ENCODE measurements at places on chromosomes 11 and 22.

GRCh38 chr11:3230636-3231549, 1.3 kb downstream of the MRGPRE start:
- DNase-seq = no peak

DNA sequence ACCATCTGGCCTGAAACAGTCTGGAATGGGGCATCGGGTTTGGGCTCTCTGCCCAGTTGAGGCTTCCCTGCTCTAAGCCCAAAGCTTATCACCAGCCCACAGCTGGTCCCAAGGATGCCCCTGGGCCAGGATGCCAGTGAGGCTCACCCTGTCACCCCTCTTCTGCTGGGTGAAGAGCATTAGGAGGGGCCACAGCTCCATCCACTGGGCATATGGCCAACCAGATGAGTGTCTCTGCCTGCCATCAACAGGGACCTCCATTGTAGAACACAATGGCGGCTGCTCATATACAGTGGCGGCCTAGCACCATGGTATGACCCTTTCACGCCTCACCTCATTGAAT, 5.6 kb downstream of the CHST1 start:
- DNase-seq = no peak

GRCh38 chr22:22928666-22929380, 41.2 kb downstream of the IGLL5 start:
- DNase-seq = no peak

GRCh38 chr11:6667733-6668374, 12.2 kb upstream of the DCHS1 start:
- DNase-seq = peak; percentile 18

- no peak for DNase-seq
These were observed 14.7 kb upstream of the TAB1 start for GRCh38 chr22:39384750-39385480.

DNA sequence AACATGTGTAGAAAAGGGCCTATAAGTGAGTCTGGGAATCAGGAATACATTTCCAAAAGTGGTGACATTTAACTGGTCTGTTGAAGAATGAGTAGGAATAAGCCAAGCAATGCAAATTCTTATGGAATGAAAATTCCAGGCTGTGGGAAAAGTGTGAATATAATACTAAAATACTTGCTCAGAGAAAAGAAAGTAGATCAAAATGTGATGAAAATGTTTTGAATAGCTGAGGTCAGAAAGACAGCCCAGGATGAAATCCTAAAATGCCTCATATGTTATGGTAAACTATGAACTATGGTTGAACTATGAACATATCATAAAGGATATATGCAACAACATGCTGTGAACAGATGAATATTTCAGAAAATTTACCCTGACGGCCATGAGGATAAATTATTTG, 688.3 kb upstream of the FAT3 start:
- no peak for DNase-seq

DNA sequence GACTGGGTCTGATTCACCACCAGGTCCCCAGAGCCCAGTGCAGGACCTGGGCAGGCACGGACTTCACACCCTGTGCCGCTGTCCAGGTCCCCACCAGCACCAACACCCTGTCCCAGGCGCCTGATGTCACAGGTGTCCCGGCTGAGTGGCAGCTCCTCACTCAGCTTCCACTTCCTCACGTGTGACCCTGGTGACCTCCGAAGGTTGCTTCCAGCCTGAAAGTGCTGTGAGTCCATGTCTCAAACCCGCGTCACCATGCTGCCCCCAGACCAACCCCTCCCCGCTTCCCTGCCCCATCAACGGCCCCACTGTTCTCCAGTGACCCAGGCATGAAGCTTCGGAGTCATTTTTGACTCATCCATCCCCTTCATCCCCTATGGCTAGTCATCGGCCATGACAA, 25.7 kb upstream of the PICK1 start:
- no peak for DNase-seq

DNA sequence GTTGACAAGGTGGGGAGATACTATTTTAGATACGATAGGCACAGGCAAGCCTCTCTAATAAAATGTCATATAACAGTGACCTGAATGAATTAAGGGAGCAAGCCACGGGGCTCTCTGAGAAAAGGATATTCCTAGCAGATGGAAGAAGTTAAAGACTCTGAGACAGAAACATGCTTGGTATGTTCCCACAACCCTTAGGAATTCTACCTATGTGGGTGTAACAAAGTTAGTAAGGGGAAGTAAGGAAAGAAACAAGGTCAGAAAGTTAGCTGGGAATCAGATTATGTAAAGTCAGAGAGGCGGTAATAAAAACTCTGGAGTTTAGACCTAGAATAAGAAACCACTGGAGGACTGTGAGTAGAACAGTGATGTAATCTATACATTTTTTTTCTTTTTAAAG, 59.7 kb upstream of the GDPD4 start:
- DNase-seq = no peak

- no peak for DNase-seq
These were observed 1.7 kb upstream of the DIXDC1 start for GRCh38 chr11:111935317-111936039.

GRCh38 chr11:90221803-90222458, 918 bp downstream of the CHORDC1 start:
- no peak for DNase-seq

DNA sequence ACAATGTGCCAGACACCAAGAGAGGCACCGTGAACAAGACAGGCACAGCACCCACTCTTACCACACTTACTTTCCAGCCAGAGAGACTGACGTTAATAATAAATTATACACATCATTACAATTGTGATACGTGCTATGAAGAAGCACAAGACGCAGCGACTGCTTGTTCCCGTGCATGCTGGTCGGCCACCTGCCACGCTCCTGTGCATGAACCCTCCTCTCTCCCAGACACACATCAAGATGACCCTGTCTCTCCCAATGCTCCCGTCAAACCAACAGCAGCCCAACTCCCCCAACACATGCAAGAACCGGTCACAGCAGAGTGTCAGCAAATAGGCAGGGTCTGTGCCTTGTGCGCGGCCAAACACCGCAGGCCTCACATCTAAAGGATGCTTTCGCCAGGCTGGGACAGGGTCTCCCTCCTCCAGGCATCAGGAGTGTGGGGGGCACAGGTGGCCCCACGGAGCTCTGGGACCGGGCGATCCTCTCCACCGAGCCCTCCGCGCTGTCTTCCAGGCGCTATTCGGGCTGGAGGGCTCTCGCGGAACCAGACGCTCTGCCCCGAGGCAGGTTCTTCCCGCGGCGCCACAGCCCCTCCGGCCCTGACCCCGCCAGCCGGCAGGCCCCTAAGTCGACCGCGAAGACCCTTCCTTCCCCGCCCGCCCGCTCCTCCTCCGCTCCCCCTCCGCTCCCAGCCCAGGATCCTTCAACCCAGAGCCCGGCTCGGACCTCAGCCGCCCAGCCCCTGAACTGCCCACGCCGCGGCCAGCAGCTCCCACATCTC, 533 bp downstream of the SERGEF start:
- DNase-seq = no peak

DNA sequence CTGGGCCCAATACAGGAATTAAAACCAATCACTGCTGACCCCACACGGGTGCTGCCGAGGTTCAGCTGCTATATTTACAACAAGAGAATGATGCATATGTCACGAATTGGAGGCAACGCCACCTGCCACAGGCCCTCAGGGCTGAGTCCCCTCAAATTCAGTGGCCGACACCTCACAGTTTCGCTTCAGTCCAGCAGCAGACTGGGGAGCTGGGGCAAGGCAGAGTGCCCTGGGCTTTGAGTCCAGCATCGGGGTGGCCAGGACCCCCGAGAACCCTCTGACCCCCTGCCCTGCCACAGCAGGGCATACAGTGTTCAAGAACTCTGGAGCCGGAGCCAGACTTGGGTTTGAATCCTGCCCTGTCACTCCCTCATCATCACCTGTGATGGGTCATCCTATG, 247.2 kb downstream of the CTTN start:
- no peak for DNase-seq

GRCh38 chr11:124877910-124878758, 12.9 kb downstream of the ROBO3 start:
- DNase-seq = no peak

DNA sequence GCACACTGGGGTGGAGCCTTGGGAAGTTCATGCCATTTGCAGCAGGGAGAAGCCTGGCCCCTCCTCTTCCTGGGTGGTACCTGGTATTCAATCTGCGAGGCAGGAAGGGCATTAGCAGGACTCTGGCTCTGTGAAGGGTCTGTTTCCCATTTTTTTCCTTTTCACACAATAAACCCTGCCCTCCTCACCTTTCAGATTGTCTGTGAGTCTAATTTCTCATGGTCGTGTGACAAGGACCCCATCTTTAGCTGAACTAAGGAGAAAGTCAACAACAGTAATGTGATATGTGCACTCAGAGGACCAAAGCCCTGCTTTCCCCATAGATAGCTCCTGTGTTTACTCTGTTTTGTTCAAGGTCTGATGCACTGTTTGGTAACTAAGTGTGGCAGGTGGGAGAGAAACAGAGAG, 26.6 kb upstream of the CASP4 start:
- DNase-seq = no peak

GRCh38 chr11:133950874-133951326, 5.9 kb downstream of the IGSF9B start:
- DNase-seq = no peak

- no peak for DNase-seq
These were observed 191.4 kb downstream of the BUD13 start for GRCh38 chr11:116581349-116581748.

- no peak for DNase-seq
These were observed 20.2 kb downstream of the CRELD2 start for GRCh38 chr22:49938565-49939136.

- no peak for DNase-seq
These were observed 30.1 kb upstream of the ANO5 start for GRCh38 chr11:22162756-22163155.

DNA sequence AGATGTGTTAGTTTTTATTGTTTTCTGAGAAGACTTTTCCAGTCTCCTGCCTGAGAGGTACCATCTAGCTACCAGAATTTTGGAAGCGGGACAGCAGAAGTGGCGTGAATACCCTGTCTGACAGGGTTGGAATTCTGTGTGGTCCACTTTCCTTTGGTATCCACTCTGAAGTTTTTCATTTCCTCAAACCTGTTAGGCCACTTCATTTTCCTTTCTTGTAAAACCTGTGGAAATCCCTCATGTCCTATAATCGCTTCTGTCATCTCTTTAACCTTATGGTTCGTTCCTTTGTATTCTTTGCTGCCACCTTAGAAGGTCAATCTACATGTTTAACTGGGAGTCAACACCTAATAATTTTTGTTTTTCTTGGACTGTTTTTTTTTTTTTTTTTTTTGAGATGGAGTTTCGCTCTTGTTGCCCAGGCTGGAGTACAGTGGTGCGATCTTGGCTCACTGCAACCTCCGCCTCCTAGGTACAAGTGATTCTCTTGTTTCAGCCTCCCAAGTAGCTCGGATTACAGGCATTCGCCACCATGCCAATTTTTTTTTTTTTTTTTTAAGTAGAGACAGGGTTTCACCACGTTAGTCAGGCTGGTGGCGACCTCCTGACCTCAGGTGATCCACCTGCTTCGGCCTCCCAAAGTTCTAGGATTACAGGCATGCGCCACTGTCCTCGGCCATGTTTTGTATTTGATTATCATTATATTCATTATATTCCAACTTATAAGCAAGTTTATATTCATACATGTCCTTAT, 7.1 kb downstream of the SFI1 start:
- DNase-seq = no peak

DNA sequence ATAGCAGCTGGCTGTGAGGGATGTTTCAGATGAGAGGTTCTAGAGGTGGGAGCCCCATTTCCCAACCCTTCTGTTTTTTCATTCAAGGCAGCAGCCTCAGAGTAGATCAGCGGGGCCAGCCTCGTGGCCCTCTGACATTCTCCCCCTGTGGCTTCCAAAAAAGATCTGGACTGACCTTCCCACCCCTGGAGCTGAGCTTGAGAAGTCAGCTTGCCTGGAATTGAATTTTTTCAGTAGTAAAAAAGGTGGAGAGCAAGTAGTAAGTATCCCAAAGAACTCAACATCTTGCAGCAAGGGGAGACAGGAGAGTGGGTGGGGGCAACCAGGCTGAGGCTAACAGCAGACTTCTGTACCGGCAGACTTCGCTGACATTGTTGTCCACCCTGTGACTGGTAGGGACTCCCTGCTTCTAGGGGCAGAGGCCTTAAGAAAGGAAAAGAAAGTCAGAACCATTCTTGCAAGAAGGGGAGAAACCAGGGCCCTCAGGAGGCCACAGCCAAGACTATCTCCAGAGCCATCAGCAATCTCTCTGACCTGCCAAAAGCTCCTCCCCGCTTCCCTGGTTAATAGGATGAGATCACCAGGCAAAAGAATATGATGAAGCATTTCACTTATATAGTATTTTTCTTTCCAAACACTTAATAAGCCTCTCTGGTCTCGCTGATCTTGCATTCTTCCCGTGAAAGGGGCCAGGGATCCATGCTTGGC, 2.0 kb upstream of the GRIK4 start:
- DNase-seq = no peak

- no peak for DNase-seq
These were observed 63.5 kb downstream of the BRD1 start for GRCh38 chr22:49764127-49764581.

- DNase-seq = no peak
These were observed 1.0 kb upstream of the POLD4 start for GRCh38 chr11:67354075-67355022.

DNA sequence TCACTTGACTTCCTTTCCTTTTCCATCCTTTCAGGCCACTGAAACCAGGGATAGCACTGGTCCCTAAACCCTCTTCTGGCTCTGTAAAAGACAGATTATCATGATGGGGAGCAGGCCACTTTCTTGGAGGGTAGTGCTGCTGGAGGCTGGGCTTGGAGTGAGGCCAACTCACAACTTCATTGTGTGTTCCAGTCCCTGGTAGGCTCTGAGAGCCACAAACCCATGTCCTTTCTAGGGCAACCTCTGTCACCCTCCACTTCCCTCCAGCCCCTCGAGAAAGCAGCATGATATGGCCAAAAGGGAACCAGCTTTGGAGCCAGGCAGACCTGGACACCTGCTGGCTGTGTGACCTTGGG, 2.3 kb downstream of the TKFC start:
- DNase-seq = no peak

DNA sequence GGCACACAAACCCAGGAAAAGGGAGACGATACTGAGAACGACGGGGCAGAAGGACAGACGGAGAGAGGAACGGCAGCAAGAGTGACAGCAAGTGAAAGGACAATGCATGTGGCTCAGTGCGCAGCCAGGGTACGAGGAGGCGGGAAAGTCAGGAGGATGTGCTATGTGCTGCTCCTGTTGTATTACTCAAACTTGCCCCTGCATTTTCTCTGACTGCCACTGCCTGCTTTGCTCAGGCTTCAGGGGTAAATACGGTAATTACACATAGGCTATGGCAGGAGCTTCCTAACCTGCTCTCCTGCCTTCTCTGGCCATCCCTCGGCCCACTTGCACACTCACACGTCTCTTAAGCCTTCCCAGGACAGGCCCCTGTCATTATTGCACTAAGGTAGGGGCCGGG, 94.8 kb downstream of the FEZ1 start:
- DNase-seq = no peak

GRCh38 chr11:44223238-44223637, 86.7 kb downstream of the ALX4 start:
- peak; percentile 19 for DNase-seq

GRCh38 chr11:18384157-18384641, 10.2 kb upstream of the LDHA start:
- no peak for DNase-seq

DNA sequence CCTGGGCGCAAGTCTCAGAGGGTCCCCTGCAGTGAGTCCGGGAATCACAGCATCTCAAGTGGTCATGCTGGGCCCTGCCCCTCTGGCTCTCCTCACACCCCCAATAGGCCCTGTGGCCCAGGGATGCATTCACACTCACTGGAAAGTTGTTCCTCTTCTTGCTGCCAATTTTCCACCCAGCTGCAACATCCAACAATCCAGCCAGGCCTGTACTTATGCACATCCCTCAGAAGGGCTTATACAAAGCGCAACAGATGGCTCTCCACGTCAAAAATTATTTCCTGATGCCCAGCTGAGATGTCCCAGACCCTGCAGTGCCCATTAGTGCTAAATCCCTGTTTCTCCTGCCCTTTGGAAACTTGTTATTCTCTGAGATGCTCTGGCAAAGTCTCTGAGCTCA, 407.8 kb upstream of the NARS2 start:
- DNase-seq = no peak

Measured in NCI-H446 treated with DMSO at 0.1 percent for 48 hours (cell line).